ENCODE measurements at places on chromosomes 6 and 20.

DNA sequence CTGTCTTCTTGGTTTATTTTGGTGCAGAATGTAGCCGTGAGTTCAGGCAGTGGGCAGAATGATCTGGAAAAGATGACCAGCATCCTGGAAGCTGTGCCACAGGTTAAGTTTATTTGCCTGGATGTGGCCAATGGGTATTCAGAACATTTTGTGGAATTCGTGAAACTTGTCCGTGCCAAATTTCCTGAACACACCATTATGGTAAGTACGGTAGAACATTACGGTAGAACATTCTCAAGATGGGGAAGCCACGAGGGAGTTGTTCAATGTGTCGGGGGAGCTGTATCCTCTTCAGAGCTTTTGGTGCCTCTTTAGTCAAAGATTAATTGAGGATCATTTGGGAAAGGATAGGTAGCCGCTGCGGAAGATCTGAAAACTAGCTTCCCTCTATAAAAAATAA, 16.1 kb downstream of the GMPR start:
- DNase-seq: no peak

DNA sequence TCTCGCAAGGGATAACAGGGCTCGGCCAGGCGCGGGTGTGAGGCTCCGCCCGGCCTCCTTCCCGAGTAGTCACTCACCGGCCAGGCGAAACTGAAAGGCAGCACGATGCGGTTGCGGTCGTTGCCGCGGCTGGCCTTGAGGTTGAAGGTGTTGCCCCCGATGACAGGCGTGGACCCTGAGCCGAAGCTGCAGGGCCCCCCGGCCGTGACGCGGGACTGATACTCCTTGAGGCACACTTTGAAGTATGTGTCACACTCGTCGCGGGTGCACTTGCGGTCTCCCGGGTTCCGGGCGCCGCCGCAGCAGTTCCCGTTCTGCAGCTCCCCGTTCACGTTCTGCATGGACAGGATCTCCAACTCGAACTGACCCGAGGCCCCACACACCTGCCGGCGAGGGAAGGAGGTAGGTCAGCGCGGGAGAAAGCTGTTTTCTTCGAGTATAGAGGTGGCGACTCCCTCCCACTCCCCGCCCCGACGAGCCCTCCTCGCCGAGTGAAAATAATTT, 1.1 kb downstream of the JAG1 start:
- peak; percentile 31 for DNase-seq

- DNase-seq: no peak
These were observed 22.2 kb downstream of the TNXB start for GRCh38 chr6:32086661-32087573.

GRCh38 chr20:53930651-53931504, 139.5 kb downstream of the BCAS1 start:
- no peak for DNase-seq

DNA sequence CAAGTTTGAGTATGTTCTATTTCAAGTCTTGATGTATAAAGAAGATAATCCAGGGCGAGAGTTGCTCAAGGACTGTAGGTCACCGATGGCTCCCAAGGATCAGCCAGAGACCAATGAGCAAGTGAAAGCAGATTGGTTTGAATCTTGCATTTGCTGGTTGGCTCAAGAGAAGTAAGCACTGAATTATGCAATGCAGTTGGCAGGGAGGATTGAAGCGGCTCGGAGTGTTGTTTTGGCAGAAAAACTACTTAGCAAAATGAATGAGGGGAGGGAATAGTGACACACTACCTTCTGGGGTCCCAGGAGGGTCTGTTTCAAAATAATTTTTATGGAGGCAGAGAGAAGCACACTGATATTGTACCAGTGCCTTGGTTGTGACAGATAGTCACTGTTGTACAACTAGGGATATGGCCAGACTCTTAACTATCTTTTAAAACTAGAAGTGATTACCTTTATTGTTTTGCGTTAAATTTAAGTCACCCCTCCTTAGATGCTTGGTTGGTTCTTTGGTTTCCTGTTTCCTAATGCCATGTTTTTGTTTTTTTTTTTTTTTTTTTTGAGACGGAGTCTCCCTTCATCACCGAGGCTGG, 15.7 kb downstream of the SASH1 start:
- no peak for DNase-seq

- no peak for DNase-seq
These were observed 23.5 kb upstream of the LY86 start for GRCh38 chr6:6565069-6565468.

- DNase-seq: no peak
These were observed 30.1 kb downstream of the TMEM74B start for GRCh38 chr20:1154691-1155090.

DNA sequence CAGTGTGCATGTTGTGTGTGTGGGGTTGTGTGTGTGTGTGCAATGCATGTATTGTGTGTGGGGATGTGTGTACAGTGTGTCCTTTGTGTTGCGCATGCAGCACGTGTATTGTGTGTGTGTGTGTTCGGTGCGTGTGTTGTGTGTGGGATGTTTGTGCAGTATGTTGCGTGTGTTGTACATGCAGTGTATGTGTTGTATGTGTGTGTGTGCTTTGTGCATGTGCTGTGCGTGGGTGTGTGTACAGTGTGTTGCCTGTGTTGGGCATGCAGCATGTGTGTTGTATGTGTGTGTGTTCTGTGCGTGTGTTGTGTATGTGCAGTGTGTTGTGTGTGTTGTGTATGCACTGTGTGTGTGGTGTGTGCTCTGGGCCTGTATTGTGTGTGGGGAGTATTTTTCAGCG, 52.7 kb downstream of the CDH4 start:
- no peak for DNase-seq

GRCh38 chr20:43798291-43799149, 71.7 kb upstream of the GTSF1L start:
- no peak for DNase-seq

GRCh38 chr20:38536310-38536709, 44.7 kb upstream of the ADIG start:
- no peak for DNase-seq

GRCh38 chr6:83998021-83998584, 35.5 kb upstream of the MRAP2 start:
- no peak for DNase-seq

- peak; percentile 68 for DNase-seq
These were observed 147.4 kb upstream of the OLIG3 start for GRCh38 chr6:137641474-137642077.

- DNase-seq: no peak
These were observed 117.6 kb upstream of the SLC2A12 start for GRCh38 chr6:134169871-134170486.

DNA sequence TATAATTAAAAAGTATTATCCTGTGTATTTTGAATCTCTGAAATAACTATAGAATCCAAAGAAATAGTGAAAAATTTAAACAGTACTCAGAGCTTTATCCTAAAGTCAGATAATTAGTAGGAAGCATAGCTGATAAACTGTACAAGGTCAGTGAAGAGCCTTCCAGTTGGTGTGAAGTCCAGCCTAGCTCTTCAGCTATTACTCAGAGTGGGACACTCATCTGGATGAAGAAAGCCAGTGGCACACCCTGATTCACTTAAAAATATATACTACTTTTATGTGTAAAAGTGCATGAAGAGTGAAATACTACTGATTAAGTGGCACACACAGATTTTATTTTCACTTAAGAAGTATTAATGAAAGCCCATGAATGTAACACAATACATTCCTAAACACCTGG, 3.1 kb downstream of the IFNGR1 start:
- DNase-seq: no peak

DNA sequence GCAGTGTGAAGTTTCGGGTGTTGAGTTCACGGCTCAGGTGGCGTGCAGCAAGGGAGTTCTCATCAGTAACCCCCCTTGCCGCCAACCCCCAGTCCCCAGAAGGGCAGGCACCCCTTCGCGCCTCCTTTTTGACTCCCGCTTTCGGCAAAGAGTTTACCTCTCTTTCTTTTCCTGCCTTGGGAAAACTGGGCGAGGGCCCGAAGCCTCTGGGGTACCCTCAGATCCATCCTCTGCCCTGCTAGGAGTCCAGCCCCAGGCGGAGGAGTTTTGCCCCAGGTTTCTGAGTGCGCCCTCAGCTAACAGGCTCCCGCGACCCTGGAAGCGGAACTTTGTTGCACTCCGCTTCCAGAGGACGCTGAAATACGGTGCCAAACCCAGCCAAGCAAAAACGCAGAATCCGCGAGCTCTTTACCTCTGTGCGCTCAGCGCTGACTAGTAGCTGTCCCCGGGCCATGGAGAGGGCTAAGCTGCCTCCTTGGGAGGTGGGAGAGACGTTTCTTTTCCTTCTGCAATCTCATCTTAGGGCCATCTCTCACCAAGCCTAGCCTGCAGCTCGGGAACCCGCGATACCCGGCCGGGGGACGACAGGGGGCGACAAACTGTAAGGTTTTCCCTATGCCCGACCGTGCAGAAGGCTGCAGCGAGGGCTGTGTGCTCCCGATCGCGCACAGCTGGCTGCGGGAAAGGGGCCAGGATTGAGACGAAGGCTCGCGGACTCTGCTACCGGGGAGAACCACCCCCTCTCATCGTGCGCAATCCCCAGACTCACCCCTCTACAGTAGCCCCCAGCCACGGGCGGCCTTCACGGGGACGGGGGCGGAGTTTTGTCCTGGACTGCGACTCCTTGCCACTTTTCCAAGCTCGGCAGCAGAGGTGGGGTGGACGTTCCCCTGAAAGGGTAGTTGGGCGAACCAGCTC, 2.7 kb upstream of the PAX1 start:
- DNase-seq: no peak

GRCh38 chr20:44615169-44615791, 32.9 kb downstream of the PKIG start:
- DNase-seq: no peak

DNA sequence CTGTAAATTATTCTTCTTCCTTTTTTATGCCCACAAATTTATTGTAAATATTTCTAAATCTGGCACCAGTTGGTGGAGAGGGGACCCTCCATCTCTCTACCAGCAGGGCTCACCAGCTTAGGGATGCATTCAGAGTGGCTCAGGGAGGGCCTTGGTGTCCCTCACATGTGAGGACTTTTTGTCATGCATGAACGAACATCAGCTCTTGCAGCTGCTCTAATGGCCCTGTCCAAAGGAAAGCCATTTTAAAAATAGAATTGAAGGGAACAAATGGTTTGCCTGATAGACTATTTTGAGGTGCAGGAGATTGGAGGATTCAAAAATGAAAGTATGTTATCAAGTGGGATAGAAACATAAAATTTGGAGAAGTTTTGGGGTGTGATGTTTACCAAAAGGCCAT, 37.5 kb upstream of the KLHL31 start:
- no peak for DNase-seq

- no peak for DNase-seq
These were observed 99.7 kb upstream of the ZNF217 start for GRCh38 chr20:53693262-53693871.

DNA sequence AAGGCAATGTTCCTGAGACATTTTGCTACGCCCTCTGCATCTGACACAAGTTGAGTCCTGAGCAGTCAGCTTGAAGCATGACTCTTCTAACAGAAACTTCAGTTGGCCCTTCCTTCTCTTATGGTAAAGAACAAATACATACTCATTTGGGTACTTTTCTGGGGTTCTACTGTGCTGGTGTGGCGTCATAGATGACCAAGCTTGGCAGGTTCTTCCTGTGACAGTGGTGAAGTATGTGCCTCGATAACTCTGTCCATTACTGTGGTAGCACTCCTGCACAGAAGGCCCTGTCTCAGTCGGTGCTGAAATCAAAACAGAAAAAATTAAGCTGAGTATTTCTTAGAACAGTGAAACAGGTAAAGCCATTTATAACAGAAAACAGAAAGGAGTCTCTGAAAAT, 152.5 kb downstream of the SLC22A3 start:
- DNase-seq: no peak

- no peak for DNase-seq
These were observed 14.5 kb downstream of the TMX4 start for GRCh38 chr20:8005033-8005432.

GRCh38 chr20:45998761-45999160, 9.9 kb upstream of the MMP9 start:
- no peak for DNase-seq

DNA sequence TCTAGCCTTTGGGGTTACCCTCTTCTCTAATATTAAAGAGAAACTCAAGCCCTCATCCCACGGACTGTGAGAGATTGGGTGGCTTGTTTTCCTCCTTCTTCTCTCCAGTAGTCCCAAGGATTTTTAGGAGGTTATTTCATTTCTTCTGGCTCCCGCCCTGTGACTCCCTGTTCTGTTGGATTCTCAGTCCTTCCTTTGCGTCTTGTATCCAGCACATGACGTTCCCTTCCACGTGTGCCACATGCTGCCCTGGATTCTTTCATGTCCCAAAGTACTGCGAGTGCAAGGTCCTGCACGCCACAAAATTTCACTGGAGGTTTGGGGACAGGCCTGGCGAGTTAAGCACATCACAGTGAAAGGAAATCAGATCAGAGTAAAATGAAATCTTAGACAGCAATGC, 213.4 kb downstream of the PACRG start:
- no peak for DNase-seq

DNA sequence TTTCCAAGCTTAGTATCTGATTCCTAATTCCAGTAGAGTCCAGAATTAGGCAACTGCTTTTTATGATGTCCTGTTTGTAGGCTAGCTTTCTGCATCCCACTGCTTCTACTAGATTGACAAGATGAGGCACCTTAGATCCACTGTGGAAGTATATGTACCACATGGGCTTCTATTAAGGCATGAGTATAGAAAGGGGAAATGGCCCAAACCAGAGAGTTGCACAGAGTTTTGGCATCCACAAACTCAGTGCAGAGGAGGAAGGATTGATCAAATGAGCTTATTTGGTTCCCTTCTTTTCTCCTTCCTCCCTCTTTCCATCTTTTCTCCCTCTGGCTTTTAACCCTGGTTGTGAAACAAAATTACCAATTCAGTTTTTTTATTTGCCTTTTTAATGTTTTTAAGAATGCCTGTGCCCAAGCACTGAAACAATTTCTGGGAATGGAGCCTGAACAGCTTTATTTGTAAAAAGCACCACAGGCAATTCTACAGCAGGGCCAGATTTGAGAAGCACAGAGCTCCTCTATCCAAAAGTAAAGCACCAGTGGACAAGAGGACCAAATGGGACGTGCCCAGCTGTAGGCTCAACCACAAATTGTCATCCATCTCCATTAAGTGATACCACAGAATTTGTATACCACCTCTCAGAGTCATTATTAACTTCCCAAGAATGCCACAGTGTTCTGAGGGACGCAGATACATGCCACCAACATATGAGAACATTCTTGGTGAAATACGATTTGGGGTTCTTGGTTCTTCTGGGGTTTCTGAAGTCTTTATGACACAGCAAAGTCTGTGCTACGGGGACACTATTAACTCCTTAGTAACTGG, 969.1 kb downstream of the KIF16B start:
- no peak for DNase-seq

GRCh38 chr20:50991076-50991475, 31.8 kb downstream of the KCNG1 start:
- no peak for DNase-seq
